ENCODE measurements at places on chromosomes 1 and 21.

- no peak for DNase-seq
These were observed 992 bp downstream of the S100A7A start for GRCh38 chr1:153417136-153417888.

- DNase-seq, result no peak
These were observed 46.8 kb downstream of the PKNOX1 start for GRCh38 chr21:43021191-43021590.

- no peak for DNase-seq
These were observed 30.9 kb downstream of the PRSS38 start for GRCh38 chr1:227846265-227846858.

DNA sequence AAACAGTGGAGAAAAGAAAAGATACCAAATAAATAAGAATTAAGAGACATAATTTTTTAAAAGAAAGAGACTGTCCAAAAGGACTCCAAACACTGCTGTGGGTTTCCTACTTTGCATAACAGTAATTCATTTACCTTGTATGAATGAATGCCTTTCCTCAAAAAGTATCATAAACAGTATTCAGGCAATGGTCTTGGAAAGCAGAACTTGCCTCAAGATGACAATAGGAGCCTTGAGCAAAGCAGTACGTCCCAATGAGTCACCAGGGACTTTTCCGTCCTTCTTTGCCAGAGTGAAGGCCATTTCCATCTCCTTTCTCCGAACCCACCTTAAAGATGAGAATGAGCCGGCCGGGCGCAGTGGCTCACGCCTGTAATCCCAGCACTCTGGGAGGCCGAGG, 186.4 kb downstream of the ZBTB18 start:
- DNase-seq, result no peak

- peak; percentile 57 for DNase-seq
These were observed 139.4 kb downstream of the LRRC7 start for GRCh38 chr1:69707103-69707502.

Measured in NCI-H82 (cell line).